H1 (cell line): ENCODE measurements at places on chromosomes 4 and X. TPM values are rescaled to one million over a fixed set of nuclear protein-coding genes. Genes with fewer than 3 reads are reported as not detected.

GRCh38 chrX:154396973-154397887 is 947 bp upstream of the RPL10 start:
- peak; percentile 72 for DNase-seq

The ERAS gene
- total RNA-seq, result not detected in 2 replicates

The ZCCHC12 gene
- total RNA-seq, result 0.84 and 1.3 TPM in 2 replicates

DNA sequence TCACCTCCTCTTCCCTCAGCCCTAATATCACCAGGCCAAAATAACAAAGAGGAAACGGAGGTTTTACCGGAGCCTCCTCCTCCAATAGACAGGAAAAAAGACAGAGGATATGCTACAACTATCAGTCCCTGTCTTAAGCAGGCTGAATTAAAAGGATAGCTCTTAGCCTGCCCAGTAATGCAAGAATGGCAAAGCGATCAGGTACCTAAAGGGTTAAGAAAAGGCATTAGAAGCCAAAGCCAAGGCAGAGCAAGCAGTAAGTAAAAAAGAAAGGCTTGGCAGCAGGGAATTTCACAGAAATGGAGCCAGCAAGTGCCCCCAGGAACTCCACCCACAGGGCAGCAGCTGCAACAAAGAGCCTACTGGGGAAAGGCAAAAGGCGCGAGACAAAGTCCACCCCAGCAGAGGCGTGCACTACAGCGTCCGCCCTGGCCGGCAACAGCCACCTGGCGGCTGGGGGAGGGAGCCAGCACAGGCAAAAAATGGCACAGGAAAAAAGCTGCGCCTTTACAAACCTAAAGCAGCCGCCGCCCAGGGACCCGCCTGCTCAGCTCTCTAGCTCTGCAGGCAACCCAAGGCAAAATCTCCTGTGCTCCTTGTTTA is 220.6 kb upstream of the ZC4H2 start:
- DNase-seq, result peak; percentile 50

GRCh38 chr4:22071749-22072148 is 123.2 kb upstream of the KCNIP4 start:
- DNase-seq, result no peak

The NIPAL1 gene
- 4.9 and 5.2 TPM in 2 replicates for total RNA-seq

DNA sequence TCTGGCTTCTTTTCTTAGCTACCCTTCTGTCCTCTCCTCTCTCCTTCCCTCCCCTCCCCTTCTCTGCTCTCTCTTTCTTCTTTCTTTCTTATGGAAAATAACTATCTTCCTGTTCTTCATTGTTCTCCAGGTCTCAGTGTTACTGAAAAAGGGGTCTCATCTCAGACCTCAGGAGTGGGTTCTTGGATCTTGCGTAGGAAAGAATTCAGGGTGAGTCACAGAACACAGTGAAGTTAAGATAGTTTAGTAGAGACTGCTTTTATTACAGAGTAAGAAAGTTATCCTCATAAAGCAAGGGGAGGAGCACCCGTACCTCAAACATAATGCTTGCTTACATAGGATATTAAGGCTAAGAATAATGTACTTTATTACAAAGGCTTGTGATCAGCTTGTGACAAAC is 31.8 kb upstream of the CWH43 start:
- DNase-seq, result no peak

DNA sequence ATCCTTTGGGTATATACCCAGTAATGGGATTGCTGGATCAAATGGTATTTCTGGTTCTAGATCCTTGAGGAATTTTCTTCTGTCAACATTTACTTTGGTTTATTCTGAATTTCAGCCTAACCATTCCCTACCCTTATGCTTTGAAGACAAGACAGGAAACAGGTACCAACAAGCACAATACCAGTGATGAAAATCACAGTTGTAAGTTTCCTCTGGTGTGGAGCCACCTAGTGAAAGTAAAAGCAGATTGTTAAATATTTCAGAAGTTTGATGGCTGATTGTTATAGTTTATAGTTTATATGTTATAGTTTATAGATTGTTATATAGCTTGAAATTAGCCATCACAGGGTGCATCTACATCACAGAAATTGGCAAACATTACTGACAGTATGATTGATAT is 104.5 kb upstream of the AGA start:
- DNase-seq, result no peak

The FAM47E gene
- 1.3 and 1.7 TPM in 2 replicates for total RNA-seq

The CYBB gene
- total RNA-seq, result 0.08 and 0.09 TPM in 2 replicates

GRCh38 chr4:73387552-73387951 is 16.5 kb upstream of the ALB start:
- no peak for DNase-seq

DNA sequence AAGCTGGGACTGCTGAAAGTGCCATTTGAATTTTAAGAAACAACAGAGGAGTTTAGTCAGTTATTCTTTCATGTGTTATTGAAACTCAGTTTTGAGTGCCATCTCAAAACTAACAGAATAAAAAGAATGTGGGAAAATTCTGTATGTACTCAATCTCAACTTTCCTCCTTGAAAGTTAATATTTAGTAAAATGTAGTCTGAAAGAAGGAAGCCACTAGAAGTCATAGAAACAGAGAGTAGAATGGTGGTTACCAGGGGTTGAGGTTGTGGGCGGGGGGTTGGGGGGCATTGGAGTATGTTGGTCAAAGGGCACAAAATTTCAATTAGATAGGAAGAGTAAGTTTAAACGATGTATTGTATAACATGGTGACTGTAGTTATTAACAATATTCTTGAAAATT is 628.3 kb upstream of the MAGEB2 start:
- no peak for DNase-seq

The CYSLTR1 gene
- total RNA-seq, result 0.09 TPM in 1 of 2 replicates, not detected in the other

DNA sequence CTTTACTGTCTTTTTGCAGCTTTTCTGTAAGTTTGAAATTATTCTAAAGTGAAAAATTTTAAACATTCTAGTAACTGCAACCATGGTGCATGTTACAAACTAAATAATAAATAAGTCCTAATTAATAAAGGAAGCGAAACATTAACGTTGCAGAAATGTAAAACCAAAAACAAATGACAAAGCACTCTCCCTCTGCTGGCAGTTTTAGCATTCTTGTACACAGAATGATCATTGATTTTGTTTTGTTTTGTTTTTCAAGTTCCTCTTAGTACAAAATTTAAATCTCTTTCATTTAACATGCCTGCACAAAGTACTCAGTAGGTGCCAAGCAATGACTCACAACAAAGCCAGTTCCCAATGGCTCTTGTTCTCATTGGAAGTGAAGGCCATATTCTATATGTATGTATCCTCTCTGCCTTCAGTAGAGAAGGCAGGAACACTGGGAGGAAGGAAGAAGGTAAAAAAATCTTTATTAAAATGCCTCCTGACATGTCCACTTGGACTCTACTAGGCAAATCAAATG is 13.7 kb upstream of the TMSB4X start:
- no peak for DNase-seq

GRCh38 chr4:126247409-126247808 is 932.7 kb downstream of the FAT4 start:
- no peak for DNase-seq

The GPR50 gene
- total RNA-seq, result 1.6 TPM in 2 replicates

The KCNE5 gene
- total RNA-seq, result 3.1 and 3.6 TPM in 2 replicates

The FAT4 gene
- 5.0 and 5.3 TPM in 2 replicates for total RNA-seq

- DNase-seq, result no peak
Observed at GRCh38 chr4:100348473-100348872, 158.2 kb upstream of the DDIT4L start.

DNA sequence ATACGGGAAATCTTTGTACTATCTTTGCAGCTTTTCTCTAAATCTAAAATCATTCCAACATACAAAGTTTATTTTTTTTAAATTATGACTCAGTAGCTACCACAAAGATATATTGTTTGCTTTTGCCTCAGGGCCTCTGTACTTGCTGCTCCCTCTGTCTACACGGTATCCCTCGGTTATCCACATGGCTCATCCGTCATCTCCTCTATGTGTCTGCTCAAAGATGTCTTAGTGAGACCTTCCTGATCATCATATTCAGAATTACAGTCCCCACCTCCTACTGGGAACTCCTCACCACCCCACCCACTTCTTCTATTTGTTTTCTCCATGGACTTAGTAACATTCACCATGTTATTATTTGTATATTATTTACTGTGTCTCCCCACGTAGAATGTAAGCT is 107.8 kb downstream of the PARM1 start:
- DNase-seq, result no peak

The ATOH1 gene
- total RNA-seq, result 0.61 and 0.76 TPM in 2 replicates

DNA sequence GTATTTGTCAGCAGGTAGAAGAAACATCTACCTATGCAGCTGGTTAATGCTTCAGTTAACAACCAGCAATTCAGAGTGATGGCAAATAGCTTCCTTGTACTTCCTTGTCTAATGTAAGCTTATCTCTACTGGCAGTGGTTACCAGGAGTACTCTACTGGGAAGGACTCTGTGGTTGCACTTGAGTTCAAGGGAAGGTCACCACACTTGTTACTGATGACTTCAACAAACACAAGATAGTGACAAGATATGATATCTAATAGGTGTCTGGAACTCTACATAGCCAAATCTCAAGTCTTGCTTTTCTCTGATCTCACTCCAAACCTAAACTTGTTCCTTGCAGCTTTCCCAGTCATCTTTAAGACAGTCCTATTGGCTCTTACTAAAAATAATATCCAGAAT is 1644.9 kb upstream of the TENM3 start:
- DNase-seq, result no peak

DNA sequence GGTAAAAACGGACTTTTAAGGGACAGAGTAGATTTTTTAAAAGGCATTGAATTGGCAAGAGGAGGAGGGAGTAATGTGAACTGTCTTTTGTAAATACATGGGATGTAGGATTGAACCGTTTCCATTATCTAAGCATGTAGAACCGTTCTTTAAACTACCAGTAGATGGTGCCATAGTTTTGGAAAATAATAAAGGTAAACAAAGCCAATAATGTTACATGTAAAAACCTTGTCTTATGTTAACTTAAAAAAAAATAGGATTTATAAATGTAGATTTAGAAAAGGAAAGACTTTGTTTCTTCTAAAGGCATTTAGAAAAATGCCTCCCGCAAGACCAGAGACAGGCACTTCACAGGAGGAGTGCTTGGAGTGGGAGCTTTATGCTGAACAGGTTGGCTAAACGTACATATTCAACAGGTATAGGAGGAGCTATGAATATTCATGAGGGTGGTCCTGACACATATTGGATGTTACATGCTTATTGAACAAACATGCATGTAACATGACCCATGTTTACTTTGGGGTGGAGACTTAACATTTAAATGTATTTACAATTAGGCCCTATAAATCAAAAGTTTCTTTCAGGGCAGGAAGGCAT is 45.5 kb upstream of the FAM241A start:
- DNase-seq, result no peak

The CXCL1 gene
- 0.69 and 0.80 TPM in 2 replicates for total RNA-seq

The PDCL2 gene
- not detected in 2 replicates for total RNA-seq

- no peak for DNase-seq
Observed at GRCh38 chrX:136584545-136584944, 52.5 kb downstream of the VGLL1 start.

DNA sequence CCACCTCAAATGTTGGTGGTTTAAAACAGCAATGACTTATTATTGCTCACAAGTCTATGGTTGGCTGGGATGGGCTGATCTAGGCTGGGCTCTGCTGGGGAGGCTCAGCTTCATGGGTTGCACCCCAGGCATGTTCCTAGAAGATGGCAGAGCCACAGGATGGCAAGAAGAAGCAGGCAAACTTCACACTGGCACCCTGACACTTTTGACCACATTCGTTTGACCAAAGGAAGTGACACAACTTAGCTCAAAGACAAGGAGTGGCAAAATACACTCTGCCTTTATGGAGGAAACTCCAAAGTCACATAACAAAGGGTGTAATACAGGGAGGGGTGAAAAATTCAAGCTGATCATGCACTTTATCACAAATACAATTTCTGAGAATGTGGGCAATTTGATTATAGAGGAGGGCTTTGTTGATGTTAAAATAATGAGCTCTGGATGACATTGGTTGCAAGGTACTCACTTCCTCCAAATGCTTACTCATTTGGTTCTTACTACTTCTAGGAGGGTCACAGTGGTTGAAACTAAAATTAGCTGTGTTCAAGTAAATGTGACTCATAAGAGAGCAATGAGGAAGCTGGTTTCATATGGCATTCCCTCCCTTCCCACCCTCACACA is 249.2 kb upstream of the RPS6KA3 start:
- no peak for DNase-seq

DNA sequence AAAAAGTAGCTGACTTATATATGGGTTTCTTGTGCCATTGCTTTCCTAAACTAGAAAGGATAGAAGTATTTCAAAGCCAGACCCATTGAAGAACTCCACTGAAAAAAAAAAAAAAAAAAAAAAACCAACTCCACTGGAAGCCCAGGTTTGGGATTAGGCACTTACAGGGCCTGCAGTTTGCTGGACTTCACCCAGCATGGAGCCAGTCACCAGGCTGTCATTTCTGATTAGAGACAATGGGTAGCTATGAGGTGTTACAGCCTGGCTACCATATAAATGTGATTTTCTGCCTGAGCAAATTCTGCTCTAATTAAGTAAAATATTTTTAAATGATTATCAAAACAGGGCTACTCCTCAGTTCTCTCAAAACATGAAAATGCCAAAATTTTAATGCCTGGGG is 49.5 kb downstream of the HS6ST2 start:
- DNase-seq, result no peak

- no peak for DNase-seq
Observed at GRCh38 chr4:48137846-48138245, 3.8 kb upstream of the TXK start.

The CENPVL2 gene
- 2.9 and 3.2 TPM in 2 replicates for total RNA-seq

The SLC26A1 gene
- total RNA-seq, result not detected in 2 replicates
